CD4-positive, alpha-beta memory T cell (primary cell): ENCODE measurements at places on chromosomes 1 and 21. TPM values are rescaled to one million over a fixed set of nuclear protein-coding genes. Genes with fewer than 3 reads are reported as not detected.

ADGRL4 gene
- total RNA-seq = not detected

MFAP2 gene
- not detected for total RNA-seq

IL10RB gene
- 36.4 TPM for total RNA-seq

ANKRD65 gene
- not detected for total RNA-seq

CLCA1 gene
- not detected for total RNA-seq

CFAP107 gene
- not detected for total RNA-seq

RHEX gene
- total RNA-seq = 0.55 TPM

GRCh38 chr1:1550591-1551432 lies 10.4 kb upstream of the TMEM240 start:
- DNase-seq = no peak

GRCh38 chr1:34113362-34113761 lies 51.7 kb downstream of the CSMD2 start:
- DNase-seq = no peak

- DNase-seq = no peak
These were observed 93.6 kb upstream of the DEPDC1 start for GRCh38 chr1:68590473-68590872.

GRCh38 chr1:109803901-109804331 lies 40.2 kb upstream of the EPS8L3 start:
- no peak for DNase-seq

DNA sequence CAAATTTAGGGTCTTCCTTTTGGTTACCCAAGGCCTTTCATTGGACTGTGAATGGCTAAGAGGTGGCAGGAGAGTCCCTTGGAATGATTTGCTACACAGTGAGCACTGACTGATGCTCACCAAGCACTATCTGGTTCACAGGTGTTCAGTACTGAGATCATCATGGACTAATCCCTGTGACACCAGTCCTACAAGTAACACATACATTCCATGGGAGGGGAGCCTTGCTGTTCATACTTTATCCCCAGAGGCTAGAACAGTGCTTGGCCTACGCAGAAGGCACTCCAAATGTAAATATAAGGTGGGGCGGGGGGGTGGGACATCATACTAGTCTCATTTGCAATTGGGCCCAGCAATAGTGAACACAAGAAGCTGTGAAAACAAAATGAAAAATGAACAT lies 20.5 kb upstream of the TMEM200B start:
- no peak for DNase-seq

DNA sequence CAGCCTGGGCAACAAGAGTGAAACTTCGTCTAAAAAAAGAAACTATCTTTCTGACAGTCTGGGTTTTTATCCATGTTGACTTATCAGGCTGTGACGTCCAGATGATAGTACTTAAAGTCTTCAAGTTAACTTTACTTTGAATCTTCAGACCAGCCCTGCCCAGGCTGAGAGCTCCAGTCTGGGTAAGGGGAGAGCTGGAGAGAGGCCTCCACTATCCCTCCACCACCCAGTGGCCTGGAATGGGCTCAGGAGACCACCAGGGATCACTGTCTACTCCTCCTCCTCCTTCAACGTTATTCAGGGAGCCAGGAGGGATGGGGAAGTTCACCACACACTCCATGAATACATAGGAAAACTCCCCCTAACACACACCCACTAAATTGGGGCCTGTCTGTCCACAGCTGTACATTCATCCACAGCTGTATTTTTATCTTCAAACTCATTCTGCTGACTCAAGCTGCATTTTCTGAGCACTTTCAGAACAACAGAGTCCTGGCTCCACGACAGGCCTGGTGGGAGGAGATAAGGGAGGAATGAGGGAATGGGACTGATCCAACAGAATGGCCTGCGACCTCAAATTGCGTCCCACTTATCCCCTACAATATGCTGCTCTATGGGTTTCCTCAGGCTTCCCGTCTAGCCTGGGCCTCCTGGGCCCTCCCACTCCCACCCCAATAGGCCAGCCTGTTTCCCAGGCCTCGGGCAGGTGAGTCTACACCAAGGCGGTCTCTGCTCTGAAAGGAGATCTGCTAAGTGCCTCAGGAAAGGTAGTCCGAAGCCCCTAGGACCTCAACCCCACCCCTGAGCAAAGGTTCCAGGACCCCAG lies 1.8 kb downstream of the SLC45A3 start:
- no peak for DNase-seq

- DNase-seq = no peak
These were observed 18.4 kb downstream of the SMYD3 start for GRCh38 chr1:246488674-246489073.

DNA sequence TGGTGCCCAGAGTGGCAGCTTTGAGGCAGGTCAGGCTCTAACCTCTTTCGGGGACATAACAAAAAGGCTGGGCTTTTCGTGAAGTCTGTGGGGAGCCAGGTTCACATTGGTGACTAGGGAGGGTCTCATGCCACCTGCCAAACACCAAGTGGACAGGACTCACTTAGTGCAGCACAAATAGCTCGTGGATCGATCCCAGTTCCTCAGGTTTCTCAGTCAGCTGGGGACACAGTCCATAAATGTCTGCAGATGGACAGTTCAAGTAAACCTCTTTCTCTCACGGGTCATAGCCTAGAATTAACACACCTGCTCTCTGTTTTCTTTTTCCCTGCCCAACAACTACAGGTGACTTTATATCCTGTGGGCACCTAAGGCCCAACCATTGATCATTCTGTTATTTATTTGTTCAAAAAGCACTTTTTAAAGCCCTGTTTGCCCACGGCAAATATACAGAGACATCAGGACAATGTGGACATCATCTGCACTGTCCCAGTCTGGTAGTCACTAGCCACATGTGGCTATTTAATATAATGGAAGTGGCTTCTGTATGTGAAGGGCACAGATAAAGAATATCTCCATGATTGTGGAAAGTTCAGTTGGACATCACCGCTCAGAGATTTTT lies 53.5 kb downstream of the CAPN2 start:
- DNase-seq = no peak

- no peak for DNase-seq
These were observed 30.6 kb downstream of the GNAI3 start for GRCh38 chr1:109578947-109579443.

- DNase-seq = no peak
These were observed 48.5 kb downstream of the NR5A2 start for GRCh38 chr1:200075938-200076546.

GRCh38 chr1:70737125-70737524 lies 310.5 kb downstream of the PTGER3 start:
- no peak for DNase-seq

DNA sequence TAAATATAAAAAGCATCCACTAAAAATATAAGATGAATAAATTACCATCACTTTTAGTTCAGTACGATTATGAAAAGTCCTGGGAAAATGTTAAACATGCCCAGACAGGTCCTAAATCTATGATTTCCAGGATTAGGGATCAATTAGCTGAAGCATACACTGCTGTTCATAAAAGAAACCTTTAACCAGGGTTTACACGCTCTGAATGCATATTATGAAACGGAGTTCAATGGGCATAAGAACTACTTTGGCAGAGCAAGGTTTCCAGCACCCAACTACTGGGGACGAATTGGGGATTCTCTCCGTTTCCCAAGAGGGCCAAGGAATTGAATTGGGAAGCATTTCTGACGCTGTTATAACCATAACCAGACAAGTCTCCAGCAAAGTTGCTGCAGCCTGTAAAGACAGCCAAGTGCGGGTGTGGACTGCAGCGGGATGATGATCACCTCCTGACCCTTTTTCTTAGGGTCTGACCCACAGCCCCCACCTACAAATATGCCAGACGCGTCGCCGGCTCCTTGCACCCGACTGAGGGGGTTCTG lies 1.6 kb downstream of the SLC30A1 start:
- DNase-seq = no peak

DNA sequence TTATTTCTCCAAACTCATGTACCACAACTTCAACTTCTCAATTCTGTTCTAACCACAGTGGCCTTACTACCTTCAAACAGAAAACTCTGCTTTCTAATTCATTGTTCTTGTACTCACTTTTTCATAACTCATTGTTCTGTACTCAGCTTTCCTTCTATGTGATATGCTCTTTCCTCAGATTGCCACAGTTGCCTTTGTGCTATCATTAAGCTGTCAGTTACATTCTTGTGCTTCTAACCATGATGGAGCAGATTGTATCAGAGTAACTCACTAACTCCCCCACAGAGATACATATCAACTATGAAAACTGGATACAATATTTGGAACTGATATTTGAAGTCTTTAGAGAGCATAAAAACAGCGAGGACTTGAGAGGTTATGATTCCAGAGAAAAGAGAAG lies 1213.7 kb downstream of the KCNT2 start:
- DNase-seq = no peak

DNA sequence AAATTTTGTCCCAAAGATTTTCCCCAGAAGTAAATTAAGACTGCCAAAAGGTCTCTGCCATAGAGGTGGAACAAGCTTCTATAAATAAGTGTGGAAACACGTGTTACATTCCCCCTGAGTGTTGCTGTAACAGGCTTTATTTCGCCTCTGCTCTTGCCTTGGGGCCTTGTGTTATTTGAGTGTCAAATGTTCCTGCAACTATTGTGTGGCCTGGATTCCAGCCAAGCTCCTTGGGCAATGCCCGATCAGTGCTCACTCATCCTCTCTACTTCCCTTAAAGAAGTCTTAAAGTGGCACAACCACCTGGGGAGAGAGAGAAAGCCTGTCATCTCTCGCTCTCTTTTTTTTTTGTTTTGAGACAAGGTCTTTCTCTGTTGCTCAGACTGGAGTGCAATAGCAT lies 156.7 kb downstream of the NR5A2 start:
- no peak for DNase-seq

- no peak for DNase-seq
These were observed 289.6 kb upstream of the ST6GALNAC5 start for GRCh38 chr1:76577525-76578185.

DNA sequence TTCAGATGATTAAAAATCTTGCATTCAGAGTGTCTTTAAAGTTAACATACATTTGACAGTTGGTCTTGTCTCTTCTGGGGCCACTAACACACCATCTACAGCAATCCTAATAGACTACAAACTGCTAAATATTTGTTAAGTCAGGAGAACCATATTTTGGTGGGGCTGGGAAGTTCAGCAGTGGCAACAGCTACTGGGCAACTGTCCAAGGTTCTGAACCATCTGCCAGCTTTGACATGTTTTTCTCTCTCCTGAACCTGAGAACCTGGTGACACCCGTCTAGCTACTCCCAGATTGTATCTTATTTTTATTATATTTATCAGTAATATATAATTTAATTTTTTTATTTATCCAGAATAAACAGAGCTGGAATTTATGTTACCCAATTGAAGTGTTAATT lies 199.0 kb upstream of the DPYD start:
- DNase-seq = no peak

GRCh38 chr1:175803413-175803812 lies 60.0 kb upstream of the TNR start:
- DNase-seq = no peak

DNA sequence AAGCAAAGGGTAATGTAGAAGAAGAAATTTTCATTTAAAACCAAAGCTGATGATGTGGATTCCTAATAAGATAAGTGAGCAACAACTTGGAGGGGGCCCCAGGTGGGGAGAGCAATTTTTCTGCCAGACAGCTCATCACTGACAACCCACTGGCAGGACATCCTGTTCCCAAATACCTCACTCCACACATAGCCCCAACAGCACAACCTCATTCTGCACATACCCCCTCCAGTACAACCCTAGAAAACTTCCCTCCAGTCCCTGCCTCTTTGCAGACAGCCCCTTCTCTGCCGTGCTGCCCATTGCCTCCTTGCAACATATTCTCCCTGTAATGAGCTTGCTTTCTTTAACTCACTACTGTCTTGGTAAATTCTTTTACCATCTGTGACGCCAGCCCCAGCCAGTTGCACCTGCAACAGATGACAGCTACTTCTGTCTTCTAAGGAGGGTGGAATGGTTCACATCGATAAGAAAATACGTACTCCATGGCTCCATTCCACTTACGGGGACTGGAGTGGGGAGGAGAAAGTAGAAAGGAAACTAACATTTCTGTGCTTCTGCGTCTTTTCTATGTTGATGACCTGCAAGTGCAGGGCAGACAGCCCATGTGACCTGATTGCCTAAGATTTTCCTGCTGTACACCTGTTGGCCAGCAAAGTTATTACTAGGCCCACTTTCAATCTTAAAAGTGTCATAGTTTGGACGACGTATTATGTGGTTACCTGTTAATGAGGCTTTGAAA lies 14.7 kb downstream of the RHEX start:
- DNase-seq = no peak

DNA sequence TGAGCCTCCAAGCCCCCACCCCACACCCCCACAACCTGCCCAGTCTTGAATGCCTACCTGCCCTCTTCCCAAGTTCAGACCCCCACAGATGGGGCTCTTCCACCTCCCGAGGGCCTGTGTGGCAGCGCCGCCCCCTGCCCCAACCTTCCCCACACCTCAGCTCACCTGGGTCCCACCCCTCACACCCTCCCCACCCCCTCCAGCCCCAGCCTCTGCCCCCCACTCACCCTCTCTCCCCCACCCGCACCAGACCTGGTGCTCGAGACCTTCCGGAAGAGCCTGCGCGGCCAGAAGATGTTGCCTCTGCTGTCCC lies 9.2 kb downstream of the TNFRSF18 start:
- DNase-seq = no peak

GRCh38 chr1:212621043-212621948 lies 12.7 kb downstream of the ATF3 start:
- no peak for DNase-seq

DNA sequence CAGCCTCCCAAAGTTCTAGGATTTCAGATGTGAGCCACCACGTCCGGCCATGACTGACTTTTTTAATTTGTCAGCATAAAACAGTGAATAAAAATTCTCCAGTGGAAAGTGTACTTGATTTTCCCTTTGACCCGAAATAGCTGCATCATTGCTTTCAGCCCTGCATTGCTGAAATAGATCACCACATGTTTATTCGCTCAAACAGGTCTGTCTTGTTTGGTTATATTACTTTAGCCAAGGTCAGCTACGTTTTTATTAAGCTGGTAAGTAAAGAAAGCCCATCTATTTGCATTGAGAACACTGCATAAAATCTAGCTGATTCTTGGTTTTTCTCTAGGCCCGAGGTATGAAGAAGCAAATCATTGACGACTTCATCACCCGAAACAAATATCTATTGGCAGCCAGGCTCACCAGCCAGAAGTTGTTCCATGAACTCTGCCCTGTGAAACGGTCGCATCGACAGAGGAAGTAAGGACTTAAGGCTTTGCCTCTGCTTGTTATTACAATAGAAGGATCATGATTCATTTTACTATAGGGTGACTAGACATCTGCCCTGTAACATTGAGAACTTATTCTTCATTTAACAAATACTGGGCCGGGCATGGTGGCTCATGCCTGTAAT lies 25.6 kb downstream of the AGMAT start:
- DNase-seq = no peak
